Caudate nucleus (tissue), 63 donors: ENCODE measurements at places on chromosomes 13 and 19.

GRCh38 chr13:76879203-76879882 is 6.9 kb downstream of the KCTD12 start:
- no peak for DNase-seq

GRCh38 chr19:51531349-51532315 is at the start of gene SIGLEC6:
Gene SIGLEC6 (minus strand): TSS chr19:51531670. CDS start chr19:51531648, 22 bp downstream.
- no peak for DNase-seq

DNA sequence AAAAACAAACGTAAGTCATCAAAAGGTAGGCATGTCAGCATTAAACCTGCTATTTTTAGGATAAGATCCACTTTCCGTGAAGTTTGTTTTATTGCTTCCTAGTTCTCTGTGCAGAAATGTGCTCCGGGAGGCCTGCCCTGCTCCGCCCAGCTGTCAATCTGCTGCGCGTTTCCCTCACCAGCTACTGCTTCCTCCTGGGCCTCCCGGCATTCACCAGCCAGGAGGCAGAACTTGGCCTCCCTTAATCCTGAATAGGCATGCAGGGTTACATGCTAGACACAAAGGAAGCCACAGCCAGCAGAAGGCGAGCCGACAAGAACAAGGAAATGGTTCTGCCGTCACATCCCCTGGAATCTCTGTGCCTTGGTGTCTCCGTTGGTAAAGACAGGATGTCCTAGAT is 386.2 kb downstream of the IRS2 start:
- DNase-seq, result no peak

DNA sequence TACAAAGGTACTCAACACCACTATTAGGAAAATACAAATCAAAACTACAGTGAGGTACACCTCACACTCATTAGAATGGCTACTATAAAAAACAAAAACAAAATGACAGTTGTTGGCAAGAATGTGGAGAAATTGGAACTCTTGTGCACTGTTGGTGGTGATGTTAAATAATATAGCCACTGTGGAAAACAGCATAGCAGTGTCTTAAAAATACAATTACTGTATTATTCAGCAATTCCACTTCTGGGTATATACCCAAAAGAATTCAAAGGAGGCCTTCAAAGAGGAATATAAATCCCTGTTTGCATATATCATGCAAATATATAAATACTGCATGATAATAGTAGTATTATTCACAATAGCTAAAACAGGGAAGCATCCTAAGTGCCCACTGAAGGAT is 66.8 kb downstream of the CDK8 start:
- no peak for DNase-seq

DNA sequence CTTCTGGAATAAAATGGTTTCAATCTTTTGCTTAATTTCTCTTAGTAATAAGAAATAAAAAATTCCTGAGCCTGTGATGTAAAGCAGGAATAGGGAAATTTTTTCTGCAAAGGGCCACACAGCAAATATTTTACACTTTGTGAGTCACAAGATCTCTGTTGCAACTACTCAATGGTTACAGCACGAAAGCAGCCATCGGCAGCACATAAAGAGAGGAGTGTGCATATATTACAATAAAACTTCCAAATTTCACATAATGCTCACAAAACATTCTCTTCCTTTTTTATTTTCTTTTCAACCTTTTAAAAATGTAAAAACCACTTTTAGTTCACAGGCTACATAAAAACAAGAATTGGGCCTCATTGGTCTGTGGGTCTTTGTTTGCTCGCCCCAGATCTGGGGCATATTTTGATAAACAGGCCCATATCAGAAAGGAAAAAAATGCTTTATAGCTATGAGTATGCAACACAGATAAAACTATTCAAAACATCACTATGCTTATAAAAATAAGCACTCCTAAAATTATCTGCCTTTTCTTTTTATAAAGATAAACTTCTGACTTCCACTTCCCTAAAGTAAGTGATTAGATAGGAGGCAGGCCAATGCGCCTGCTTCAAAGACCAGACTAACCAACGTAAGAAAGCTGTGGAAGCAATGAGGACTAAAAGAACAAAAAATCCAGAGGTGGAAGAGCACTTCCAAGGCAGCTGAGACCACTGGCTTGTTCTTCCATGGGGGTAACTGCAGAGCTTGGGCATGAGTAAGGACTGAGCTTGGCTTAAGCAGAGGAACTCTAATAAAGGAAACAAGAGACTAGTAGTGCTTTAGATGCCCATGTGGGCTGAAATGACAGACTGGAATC is 26.5 kb downstream of the MYCBP2 start:
- DNase-seq, result no peak

GRCh38 chr13:60933638-60934037 is 482.0 kb downstream of the PCDH20 start:
- DNase-seq, result no peak
